MM.1S (cell line): ENCODE measurements at places on chromosomes 4 and X.

GRCh38 chr4:82452026-82452425, 21.6 kb downstream of the ENOPH1 start:
- no peak for DNase-seq

GRCh38 chr4:47474799-47475198, 10.3 kb upstream of the ATP10D start:
- no peak for DNase-seq

- no peak for DNase-seq
Measured at GRCh38 chr4:147831551-147832171, 99.8 kb downstream of the ARHGAP10 start.

DNA sequence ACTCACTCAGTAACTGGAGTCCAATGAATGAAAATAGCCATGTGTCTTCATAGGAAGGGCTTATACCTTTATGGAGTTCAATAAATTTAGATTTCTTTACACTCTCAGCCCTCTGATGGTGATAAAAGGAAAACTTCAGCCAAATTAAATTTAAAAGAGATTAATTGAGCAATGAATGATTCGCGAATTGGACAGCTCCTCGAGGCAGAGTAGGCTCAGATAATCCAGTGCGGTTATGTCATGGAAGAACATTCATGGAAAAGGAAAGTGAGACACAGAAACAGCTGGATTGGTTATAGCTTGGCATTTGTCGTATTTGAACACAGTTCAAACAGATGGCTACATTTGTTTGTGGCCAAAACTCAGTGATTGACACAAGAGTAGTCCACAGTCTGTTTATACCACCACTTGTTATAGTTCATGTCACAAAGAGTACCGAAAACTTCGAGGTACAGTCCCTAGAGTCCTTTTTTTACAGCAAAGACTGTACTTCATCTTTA, 54.6 kb upstream of the TACR3 start:
- DNase-seq: no peak

DNA sequence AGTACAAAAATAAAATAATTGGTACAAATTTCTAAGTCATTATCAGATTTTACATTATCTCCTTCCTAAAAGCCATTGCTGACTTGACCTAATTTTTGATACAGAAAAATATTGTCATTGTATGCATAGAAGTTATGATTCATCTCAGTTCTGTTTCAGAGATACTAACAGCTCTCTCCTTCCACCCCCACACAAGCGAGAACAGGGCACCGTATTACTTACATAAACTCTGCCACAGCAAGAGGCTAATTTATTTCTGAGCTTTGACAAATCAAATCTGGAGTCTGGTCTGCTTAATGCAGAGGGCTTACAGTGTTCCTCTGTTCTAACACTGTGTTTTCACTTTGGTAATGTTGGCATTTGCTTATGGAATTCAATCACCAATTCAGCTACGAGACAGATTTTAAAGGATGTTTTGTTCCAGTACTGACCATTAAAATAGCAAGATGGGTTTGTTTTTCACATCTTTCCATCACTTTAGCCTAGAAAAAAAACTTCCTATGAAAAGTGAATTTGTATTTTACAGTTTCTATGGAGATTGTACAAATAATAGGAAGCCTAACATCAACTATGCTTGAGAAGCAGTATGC, 181.8 kb downstream of the USP46 start:
- no peak for DNase-seq

DNA sequence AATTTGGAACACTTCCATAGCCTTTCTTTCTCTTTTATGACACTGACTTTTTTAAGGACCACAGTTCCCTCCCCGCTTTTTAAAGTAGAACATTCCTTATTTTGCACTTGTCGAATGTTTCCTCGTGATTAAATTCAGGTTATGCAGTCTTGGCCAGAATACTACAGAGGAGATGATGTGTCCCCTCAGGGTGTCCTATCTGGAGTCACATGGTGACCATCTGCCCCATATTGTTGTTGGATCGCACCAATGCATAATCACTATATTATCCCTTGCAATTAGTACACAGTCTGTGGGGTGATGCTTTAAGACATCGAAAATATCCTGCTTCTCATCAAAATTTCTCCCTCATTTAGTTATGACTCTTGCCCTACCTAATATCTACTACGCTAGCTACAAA, 27.4 kb downstream of the WDFY3 start:
- DNase-seq: no peak

GRCh38 chr4:76091052-76091451, 16.5 kb downstream of the ART3 start:
- DNase-seq: no peak

- no peak for DNase-seq
Measured at GRCh38 chr4:124934916-124935315, 222.4 kb upstream of the ANKRD50 start.

DNA sequence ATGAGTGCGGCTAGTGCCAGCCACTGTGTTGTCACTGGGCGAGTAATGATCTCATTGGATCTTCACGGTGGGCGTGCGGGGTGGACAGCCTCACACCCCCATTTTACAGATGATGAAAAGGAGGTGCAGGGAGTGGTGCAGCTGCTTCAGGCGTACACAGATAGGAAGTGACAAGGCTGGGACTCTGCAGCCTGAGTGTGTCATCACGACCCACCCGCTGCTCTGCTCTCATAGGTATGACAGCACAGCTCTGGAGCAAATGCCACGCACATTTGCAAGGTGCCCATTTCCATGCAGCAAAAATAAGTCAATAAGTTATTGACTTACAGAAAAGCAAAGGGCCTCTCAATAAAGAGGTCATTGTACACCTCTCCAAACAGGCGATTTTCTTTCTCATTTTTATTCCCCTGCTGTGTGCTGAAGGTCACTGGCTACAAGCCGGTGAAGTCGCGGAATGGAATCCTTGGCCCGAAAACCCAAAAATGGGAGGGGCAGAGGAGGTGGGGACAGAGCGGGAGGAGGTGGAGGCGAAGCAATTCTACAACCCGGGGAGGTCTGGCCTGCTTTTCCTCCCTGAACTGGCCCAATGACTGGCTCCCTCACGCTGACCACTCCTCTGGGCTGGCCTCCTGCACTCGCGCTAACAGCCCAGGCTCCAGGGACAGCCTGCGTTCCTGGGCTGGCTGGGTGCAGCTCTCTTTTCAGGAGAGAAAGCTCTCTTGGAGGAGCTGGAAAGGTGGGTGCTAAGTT, at the start of gene SOD3:
Gene SOD3, plus strand, starts transcription at position 658 of the 750 bp plus-strand sequence. CDS start 3,949 bp downstream, outside the sequence.
- DNase-seq: no peak

DNA sequence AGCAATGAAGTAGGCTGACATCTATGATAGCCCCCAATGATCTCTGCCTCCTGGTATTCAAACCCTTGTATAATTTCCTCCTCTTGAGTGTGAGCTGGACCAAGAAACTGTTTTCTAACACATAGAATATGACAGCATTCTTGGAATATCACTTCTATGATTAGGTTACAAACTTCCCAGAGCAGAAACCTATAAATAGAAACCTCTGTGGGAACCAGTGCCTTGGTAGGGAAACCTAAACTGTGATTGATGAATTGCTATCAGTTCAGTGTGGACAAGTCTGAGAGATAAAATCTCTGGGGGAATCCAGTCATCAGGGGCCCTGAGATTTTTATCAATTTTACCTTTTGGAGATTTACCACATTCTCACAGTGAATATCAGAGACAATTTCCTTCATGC, 756.5 kb upstream of the AGA start:
- DNase-seq: no peak

- no peak for DNase-seq
Measured at GRCh38 chrX:2183193-2183725, 317.5 kb downstream of the DHRSX start.

GRCh38 chrX:29617725-29618124, 597.6 kb upstream of the MAGEB2 start:
- no peak for DNase-seq

DNA sequence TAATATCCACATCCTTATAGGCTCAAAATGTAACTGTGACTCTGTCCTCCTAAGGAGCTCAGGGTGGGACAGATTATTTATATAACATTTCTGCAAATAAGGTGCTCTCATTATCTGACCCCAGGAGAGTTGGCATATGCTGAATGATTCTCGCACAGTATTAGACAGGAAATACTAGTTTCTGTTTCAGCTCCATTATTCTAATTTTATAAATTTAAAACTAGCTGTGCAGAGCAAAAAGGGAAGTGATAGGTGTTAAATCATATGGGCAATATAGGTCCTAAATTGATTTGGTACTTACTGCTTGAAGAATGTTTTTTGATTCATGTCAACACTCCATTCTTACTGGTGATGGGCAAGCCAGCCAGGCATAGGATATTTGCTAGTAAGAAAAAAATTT, 141.5 kb downstream of the GLRA2 start:
- DNase-seq: peak; percentile 50

- DNase-seq: no peak
Measured at GRCh38 chr4:165378398-165378744, 437 bp upstream of the CPE start.

DNA sequence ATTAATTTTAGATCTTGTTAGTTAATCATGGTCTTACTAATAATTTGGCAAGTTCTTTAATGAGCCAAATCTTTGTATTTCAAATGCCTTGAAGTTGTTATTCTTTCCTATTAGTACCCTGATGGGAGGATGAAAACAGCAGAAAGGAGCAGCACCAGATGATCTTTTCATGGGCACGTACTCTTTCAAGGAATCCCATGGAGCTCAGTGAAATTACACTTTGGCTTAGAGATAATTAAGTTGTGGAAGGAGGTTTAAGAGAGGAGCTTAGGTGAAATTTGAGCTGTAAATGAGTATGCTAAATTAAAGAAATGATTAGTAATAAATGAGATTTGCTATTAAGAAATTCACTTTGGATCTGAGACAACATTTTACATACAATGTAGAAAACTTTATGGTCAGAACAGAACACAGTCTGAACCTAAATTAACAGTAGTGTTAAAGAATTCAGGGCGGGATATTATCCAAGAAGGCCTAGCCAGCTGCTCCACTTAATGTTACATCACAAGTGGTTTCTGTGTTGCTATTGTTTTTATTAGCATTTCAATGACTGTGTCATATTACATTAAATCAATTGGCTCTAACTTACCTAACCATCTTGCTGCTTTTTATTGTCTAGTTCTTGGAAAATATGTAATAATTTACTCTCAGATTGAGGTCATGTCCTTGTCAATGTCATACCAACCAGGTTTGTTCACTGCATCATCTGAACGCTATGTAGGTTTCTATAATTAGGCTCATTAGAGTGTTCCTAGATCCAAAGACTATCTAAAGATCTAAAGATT, 3.9 kb downstream of the MTHFD2L start:
- no peak for DNase-seq

DNA sequence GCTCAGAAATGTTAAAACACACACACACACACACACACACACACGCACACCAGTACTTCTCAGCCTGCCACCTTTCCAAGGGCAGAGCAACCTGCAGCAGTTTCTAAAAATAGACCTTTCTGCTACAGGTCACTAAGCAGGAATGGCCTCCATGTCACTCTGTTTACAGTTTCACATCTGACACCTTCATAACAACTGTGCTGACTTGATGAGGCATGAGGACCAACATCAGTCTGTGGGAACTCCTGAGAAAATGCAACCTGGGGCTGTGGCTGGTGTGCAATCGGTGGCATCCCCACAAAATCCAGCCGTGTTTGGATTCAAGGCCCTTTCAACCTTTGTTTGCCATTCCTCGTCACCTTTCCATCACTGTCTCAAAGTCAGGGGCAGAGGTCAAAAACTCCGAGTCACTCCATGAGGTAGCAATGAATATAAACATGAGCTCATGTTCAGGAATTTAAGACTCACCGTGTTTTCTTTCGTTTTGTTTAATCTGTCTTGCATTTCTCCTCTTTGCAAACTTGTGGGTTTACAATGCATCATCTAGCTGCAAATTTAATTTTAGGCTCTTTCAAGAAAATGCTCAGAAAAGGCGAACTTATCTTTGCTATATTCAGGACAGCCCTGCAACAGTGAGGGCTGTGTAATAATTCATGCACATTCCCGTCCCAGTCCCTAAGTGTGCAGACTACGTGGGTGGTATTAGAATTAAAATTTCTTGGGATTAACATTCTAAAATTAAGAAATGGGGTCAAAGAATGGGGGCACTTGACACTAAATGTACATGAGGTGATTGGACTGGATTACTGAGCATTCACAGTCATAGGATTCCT, 135.3 kb downstream of the SHROOM3 start:
- no peak for DNase-seq

DNA sequence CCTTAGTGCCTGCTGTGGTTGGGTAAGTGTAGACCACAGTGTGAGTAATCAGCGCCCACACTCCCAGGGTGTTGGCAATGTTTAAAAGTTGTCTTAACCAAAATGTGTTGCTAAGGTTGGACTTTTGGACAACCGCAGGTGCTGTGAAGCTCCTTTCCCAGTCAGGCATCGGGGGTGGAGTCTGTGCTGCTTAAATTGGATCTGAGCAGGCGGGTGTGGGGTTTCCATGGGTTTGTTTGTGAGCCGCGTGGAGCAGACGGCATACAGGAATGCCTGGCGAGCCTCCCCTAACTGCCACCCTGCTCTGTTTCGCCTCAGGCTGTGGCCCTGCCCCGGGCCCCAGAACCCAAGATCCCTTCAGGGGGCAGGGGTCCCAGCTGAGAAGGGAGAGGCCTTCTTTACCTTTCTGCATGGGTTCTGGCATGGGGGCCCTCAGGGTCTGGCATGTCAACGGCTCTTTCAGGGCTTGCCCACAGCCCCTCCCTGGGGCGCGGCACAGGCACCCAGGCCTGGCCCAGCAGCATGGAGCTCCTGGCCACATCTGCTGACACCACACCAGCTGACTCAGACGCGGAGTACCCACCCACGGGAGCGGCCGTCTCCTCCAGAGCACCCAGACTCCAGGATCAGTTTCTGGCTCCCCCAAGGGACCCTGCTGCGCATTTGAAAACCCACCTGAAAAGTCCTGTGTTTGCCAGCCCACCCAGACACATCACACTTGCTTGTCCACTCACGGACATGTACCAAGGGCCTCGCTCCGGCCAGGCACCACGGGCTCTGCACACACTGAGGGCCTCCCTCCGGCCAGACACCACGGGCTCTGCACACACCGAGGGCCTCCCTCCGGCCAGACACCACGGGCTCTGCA, 5.1 kb upstream of the SPON2 start:
- DNase-seq: no peak

DNA sequence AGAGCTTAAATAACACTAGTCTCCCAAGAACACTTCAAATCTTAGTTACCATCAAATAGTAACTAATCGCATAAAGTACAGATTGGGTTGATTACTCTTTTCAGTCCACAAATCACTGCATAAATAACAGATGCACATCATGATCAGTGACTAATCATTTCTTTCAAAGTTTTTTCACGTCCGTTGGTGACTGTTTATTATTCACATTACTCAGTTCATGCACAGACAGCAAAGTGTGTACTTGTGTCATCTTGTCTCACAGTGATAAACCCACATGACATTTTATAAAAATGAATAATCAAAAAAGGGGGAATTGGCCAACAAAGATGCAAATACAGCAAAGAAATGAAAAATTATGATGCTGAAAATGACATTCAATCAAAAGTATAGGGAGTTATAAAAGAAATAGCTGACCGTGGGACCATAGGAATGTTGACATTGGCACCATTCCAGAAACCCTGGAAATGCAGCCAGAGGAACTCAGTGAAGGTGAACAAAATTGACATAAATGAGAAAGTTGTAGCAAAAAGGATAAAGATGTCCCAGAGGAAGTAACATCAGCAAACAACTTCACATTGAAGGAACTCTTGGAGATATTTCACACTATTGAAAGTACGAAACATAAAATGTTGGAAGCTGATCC, 161.5 kb downstream of the SOX3 start:
- DNase-seq: no peak
